ENCODE measurements at places on chromosomes 3 and 15.

DNA sequence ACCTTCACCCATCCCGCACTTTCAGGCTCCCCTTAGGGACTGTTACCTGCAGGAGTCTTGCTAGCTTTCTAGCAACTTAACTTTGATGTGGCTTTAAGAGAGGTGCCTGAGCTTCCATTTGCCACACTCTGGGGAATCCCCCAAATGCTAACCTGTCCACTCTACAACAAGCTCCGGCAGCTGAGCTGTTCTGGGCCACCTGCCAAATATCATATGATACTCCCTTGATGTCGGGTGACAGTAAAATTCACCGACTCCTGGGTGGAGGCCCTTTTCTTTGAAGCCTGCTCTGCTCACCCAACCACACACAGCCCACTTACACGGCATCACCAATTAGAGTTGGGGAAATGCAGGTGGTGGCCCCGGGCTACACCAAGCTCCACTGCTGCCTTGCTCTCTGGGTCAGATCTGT lies 38.0 kb upstream of the XCR1 start:
- DNase-seq, result no peak

DNA sequence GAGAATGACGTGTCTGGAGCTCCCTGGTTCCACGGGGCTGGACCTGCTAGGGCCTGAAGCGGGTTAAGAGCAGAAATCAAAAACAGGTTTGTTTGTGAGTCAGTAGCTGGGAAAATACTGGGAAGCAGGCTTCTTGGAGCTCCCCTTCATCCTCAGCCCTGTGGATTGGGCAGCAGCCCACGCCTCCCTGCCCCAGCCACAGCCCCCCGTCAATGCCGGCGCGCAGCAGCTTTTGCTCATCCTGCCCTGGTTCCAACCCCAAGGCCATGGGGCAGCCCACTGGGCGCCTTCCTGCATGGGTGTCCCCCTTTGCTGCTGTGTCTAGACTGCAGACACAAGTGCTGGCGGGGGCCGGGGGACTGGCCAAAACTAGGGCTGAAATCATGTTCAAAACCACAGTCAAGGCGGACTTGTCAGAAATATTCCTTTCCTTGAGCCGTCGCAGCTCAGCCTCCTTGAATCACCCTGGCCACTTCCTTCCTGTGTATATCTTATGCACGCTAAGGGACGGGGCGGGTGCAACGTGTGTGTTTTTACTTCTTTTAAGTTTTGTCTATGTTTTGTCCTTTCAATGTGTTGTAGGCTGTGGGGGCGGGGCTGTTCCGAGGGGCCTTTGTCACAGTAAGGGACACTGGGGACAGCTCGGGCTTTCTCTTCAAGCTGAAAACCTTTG lies 108.1 kb downstream of the KLF13 start:
- no peak for DNase-seq

GRCh38 chr3:48157202-48157840 lies 30.9 kb downstream of the CDC25A start:
- no peak for DNase-seq

DNA sequence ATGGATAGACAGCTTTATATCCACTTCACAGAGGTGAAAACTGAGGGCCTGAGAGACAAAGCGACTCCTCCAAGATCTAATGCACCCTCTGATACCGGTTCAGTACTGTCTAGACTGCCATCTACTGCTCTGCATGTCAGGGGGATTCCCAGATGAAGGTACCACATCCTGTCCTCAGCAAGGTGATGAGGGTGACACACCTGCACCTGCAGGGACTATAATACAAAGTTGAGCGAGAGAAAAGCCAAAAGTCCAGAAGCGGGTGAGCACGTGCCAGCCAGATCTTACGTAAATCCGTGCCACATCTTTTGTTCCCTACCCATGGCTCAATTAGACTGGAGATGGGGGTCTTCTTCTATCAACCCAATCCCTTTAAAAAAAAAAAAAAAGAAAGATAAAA lies 32.4 kb upstream of the HES1 start:
- no peak for DNase-seq

DNA sequence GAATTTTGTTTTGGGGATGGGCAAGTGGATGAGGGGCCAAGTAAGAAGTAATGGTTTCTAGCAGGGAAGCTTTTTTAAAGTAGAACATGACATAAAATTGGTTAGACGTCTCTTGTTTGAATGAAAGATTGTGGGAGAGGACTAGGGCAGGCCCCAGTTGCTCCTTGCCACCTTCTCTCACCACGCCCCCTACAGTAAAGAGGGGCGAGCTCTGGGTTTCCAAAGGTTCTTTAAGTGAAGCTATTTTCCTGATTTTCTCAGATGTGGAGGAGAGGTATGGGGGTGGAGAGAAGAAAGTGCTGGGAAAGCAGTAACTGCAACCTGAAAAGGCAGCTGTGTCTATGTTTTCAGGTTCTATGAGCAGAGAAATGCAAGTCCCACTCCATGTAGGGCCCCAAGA lies 32.6 kb upstream of the SKIL start:
- DNase-seq, result no peak

DNA sequence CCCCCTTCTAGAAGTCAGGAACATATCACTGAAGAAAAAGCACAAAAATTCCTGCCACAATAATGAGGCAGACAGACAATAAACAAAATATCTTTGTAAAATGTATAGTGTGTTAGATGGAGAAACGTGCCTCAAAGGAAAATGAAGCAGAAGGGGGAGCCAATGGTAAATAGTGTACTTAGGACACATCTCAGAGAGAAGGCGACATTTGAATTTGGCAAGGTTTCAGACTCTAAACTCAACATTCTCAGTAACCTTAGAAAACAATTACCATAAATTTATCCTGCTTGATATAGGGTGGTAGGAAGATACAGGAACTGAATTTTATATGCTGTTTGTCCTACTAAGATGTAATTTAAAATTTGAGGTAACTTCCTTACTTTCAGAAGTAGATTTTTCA lies 52.6 kb upstream of the PTX3 start:
- no peak for DNase-seq

- no peak for DNase-seq
Measured at GRCh38 chr3:87179642-87180041, 47.5 kb upstream of the CHMP2B start.

DNA sequence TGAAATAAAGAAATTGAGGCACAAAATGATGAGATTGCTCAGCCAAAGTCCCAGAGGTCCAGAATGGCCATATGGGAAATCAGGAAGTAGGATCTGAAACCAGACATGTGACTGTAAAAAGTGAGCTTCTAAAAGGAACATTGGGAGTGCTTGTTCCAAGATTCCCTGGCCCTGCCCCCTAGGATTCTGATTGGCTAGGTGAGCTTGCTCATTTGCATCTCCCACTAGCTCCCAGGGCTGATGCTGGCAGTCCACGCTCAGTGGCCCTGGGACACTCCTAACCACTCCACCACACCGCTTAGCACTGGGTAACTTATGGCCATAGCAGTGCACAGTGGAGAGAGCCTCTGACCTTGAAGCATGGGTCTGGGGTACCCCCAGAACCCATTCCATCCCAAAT lies 326.7 kb downstream of the NTRK3 start:
- DNase-seq, result no peak

- no peak for DNase-seq
Measured at GRCh38 chr15:65176056-65176455, 9.1 kb downstream of the CLPX start.

GRCh38 chr3:37997342-37997741 lies 6.8 kb downstream of the VILL start:
- DNase-seq, result no peak
